ENCODE measurements at places on chromosomes 1 and 21. TPM values are rescaled to one million over a fixed set of nuclear protein-coding genes. Genes with fewer than 3 reads are reported as not detected.

The ACTN2 gene
- total RNA-seq: 0.91 TPM

The HIVEP3 gene
- total RNA-seq: 5.4 TPM

DNA sequence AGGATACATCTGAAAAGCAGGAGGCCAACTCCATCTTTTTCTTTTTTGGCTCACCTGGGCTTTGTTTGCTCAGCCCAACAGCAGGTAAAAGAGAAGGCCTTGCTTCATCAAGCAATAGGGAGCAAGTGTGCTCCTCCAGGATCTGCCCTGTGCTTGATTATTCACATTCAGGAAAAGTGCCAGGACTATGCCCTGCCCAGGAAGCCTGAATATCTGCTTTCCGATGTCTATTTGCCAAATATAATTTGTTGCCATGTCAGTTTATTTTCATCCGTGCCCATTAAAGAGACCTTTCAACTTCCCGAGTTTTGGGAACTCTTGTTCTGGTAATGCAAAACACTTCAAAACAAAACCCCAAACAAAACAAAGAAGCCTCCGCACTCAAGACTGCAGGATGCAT is 185.3 kb downstream of the CDC7 start:
- H3K27me3 ChIP-seq: no peaks in the 10 kb centered on the region
- H3K36me3 ChIP-seq: peaks cover 9% of the 10 kb centered on the region
- H3K27ac ChIP-seq: peak overlapping the region; percentile 89

- H3K27me3 ChIP-seq: no peaks in the 10 kb centered on the region
- no peaks in the 10 kb centered on the region for H3K36me3 ChIP-seq
- DNase-seq: no peak
- H3K27ac ChIP-seq: no peak overlapping the region
Measured at GRCh38 chr21:44461464-44462001, 6.2 kb downstream of the LRRC3 start.

DNA sequence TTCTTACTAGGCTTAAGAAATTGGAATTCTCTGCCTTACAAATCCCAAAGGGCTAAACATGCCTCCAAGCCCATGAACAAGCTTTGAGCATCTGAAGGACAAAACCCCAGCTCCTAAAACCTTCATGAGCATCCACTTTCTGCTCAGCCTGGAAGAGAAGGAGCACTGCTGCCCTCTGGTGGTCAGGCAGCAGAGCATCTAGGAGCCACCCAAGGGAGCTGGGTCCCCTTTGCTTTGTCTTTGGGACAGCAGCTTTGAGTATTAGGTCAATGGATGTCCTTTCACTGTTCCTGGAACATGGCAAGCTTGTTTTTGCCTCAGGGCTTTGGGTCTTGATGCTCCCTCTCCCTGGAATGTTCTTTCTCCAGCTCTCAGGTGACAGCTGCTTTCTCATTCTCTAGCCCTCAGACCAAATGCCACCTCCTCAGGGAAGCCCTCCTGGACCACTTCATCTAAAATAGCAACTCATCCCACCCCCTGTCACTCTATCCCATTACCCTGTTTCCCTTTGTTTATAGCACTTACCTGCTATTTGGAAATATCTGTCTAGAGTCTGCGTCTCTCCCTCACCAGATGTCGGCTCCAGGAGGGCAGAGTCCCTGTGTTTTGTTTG is 25.7 kb downstream of the RAB7B start:
- H3K4me3 ChIP-seq: no peak overlapping the region
- no peaks in the 10 kb centered on the region for H3K36me3 ChIP-seq
- no peaks in the 10 kb centered on the region for H3K27me3 ChIP-seq
- H3K27ac ChIP-seq: no peak overlapping the region
- H3K4me1 ChIP-seq: no peaks in the 10 kb centered on the region

Measured in adrenal gland (tissue), 19 donors.